ENCODE measurements at places on chromosomes 4 and X.

DNA sequence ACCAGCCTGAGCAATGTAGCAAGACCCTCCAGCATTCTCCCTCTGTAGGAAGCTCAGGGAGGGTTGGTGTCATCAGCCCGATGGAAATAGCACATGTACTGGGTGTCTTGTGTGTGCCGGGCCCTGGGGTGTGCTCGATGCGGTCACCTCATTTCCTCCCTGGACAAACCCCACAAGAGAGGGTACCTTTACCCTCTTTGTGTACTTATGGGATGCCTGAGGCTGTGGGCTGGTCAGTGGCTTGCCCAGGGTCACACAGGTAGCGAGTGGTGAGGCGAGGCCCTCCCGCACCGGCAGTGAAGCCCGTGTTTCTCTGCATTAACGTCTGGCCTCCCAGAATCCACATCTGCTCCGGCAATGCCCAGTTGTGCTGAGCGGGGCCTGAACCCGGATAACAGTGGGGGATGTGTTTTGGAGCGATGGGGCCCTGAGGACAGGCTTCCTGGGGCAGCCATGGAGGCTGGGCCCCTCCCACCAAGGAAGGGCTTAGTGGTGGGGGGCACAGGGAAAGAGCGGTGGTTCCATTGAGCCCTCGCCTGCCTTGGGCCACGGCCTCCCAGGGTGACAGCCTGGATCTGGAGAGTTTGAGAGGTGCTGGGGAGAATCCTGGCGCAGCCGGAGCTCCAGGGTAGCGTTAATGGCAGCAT is 8.1 kb downstream of the PSAPL1 start:
- DNase-seq: no peak

DNA sequence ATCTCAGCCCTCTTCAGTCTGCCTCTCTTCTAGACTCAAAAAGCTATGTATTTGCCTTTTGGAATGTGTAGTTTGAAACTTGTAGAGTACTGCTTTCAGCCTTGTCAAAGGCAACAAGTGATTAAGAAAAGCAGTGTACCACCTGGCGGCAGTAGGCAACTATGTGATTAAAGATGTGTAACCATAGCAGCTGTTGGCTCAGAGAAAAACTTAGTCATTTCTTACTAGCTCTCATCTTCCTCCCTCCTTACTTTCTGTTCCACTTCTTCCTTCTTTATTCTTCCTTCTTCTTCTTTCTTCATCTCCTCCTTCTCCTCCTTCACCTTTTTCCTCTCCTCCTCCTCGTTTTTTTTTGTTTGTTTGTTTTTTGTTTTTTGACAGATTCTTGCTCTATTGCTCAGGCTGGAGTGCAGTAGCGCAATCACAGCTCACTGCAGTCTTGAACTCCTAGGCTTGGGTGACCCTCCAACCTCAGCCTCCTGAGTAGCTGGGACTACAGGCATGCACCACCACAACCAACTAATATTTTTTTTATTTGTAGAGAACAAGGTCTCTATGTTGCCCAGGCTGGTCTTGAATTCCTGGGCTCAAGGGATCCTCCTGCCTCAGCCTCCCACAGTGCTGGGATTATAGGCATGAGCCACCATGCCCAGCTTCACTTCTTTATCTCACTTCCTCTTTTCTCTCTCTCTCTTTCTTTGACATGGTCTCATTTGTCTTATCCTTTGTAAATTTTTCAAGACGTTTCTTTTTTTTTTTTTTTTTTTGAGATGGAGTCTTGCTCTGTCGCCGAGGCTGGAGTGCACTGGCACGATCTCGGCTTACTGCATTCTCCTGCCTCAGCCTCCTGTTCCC is 32.6 kb downstream of the ABHD18 start:
- DNase-seq: no peak

DNA sequence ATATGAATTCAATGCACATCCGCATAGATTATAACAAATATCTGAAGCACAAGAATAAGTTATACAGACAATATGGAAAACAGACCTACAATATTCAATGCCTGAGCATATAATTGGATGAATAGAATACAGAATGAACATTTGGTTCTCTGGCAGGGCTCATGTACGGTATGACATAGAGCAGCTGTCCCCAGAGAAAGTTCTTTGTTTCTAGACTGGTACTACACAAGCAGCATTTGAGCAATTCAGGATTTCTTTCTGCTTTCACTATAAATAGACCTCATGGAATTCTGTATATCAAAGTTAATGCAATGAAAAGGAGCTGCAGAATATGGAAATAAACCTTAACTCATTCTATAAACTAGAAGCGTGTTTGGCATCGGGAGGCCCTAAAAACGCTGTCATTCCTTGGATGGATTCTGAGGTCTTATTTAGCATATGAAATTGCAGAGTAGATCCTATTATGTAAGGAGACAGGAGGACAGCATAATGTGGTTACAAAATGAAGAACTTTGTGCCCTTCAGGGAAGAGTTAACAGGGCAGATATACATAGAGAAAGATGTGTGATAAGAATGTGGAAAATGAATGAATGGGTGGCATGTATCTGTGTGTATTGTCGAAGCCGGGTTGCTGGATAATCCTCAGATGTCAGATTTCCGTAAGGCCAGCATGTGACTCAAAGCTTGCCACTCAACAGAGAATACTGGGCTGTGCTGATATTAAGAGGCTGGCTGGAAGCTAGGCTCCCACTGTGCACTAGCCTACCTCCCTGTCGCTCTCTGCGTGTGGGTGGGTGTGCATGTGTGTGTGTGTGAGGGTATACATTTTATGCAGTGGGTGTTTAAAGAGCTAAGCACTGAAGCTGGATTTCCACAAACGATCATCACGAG is 103.3 kb upstream of the SLC4A4 start:
- DNase-seq: no peak

DNA sequence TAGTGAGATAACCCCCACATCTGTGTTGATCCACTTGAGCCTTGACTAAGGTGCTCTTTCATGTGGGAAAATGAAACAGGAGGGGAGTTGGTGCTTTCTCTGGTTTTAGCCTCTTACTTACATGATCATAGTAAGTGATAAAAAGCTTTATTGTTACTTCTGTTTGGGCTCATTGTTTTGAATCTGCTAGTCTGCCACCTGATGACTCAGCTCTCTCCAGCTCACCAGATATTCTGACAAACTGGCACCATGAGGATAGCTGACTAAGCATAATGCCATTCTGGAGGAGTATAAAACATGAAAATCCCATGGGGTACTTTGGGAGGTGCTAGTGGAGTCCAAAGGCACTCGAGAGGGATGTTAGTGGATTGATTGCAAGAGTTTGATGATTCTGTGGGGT is 824.0 kb downstream of the RAPGEF2 start:
- DNase-seq: peak; percentile 16

- DNase-seq: no peak
Measured at GRCh38 chrX:136147315-136147901, at the start of gene FHL1. Gene FHL1 (plus strand): TSS chrX:136147533.

- no peak for DNase-seq
Measured at GRCh38 chrX:154296731-154297130, 1.1 kb downstream of the TKTL1 start.

- peak; percentile 6 for DNase-seq
Measured at GRCh38 chr4:144300616-144301015, 160.1 kb upstream of the GYPA start.

GRCh38 chrX:101195442-101196173 is 24.0 kb upstream of the DRP2 start:
- no peak for DNase-seq

- peak; percentile 37 for DNase-seq
Measured at GRCh38 chr4:94527556-94528233, 76.0 kb downstream of the PDLIM5 start.

- no peak for DNase-seq
Measured at GRCh38 chrX:152637649-152638442, at the start of gene GABRQ. Gene GABRQ (plus strand): TSS chrX:152637895. CDS start chrX:152638203, 308 bp downstream.

- DNase-seq: peak; percentile 58
Measured at GRCh38 chrX:46770817-46771163, 11.9 kb upstream of the SLC9A7 start.

GRCh38 chr4:145535202-145535601 is 53.5 kb downstream of the SMAD1 start:
- DNase-seq: no peak

DNA sequence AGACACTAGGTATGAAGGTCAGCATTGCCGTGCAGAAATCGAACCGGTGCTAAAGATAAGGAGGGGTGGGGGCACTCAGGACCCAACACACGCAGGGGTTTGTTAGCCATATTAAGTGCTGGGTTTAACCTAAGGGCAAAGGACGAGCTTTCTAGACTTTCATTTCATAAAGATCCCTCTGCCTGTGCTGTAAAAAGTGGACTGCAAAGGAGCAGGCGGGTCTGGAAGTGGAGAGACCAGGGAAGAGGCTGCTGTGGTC is 1.3 kb downstream of the CASP3 start:
- no peak for DNase-seq

DNA sequence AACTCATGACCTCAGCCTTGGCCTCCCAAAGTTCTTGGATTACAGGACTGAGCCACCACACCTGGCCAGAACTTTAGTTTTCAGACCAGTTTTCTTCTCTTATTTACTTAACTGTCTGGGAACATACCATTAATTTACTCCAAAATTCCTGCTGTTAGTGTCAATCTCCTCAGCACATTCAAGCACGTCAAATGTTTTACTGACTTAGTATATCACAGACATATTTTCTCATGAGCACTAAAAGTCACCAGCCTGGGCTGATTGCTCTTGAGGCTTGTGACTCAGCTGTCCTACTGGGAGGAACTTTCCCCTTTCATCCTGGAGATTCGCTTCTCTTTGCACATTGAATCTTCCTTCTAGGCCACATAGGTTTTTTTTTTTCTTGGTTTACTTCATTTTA is 109.6 kb downstream of the PCDH18 start:
- DNase-seq: no peak

DNA sequence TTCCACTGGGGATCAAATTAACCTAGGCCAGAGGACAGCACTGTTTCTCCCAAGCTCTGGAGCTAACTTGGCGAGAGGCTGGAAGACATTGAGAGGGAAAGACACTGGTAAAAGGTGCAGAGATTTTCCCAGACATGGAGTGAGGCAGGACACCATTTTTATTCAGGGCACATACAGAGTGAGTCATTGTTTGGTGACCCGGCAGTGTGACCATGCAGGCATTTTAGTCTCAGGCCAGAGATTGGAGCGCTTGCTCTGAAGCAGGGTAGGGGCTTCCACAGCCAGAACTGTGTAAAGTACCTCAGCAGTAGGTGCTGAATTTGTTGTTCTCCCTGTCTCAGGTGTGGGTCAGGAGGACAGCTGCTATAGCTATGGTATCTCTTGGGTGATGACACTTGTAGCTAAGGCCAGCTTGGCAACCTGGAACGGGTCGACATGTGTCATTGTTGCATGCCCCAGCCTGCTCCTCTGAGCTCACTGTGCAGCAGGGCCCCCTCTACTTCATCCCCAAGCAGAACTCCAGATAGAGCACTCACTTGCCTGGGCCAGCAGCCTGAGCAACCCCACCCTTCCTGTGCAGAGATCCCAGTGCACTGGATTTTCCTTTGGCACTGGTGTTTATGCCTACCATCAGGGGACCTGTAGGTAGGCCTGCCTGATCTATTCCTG is 79.8 kb upstream of the ATP8A1 start:
- no peak for DNase-seq

DNA sequence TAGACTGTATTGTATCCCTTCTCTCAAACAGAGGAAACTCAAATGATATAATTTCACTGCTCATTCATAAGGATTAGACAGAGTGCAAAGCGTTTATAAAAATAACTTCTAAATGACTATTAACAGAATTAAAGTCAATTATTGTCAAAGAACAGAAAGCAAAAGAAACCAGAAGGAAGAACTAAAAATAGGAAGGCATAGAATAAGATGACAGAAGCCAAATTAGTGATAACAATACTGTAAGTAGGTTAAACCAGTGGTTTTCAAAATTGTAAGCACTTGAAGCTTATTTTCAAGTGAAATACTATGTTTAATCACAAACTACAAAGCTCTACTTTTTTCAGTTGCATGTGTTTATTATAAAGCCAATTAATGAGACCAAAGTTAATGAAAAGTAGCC is 305.2 kb downstream of the PPP1R2C start:
- no peak for DNase-seq
